ENCODE measurements at places on chromosomes 1 and 21.

- no peak for DNase-seq
Observed at GRCh38 chr1:113456967-113457366, 66.7 kb downstream of the MAGI3 start.

DNA sequence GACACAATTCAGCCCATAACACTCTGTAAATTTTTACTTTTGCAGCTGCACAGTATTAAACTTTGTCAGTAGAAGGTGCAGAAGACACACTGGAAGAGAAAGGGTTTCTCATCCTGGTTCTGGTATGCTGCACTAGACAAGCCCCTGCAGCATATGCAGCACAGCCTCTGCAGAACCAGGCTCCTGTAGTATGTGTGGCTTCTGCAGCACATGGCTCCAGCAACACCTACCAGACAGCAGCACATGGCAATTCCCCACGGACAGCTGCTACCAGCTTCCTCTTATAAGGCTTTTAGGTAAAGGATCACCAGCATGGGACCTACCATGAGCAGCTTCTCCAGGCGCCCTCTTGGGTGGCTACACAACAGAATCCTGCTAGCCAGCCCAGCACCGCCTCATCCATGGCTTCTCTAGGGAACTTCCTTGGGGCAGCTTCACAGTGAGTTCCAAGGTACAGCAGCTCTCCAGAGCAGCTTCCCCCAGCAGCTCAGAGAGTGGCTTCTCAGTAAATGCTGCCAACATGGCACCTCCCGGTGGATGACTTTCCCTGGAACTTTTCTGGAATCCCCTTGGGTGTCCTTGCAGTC, 534.4 kb upstream of the CXADR start:
- no peak for DNase-seq

DNA sequence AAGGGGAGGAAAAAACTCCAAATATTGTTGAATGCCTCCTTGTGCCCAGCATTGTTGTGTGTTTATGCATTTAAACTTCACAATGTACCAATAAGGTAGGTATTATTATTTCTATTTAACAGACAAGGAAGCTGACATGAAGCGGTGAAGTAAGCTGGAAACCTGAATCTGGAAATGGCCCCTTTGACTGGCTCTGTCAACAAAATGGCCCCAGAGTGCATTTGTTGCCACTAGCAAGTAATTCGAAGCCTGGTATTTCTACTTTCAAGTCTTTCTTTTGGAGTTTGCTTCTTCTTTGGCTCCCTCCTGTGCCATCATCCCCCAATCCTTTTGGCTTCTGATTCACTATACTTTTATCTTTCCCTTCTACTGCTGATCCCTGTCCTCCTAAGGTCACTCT, 23.1 kb downstream of the CRYZL1 start:
- DNase-seq = no peak

- peak; percentile 22 for DNase-seq
Observed at GRCh38 chr1:112698366-112699310, 8.3 kb downstream of the RHOC start.

GRCh38 chr1:236280438-236281197, 1.1 kb downstream of the ERO1B start:
- no peak for DNase-seq

DNA sequence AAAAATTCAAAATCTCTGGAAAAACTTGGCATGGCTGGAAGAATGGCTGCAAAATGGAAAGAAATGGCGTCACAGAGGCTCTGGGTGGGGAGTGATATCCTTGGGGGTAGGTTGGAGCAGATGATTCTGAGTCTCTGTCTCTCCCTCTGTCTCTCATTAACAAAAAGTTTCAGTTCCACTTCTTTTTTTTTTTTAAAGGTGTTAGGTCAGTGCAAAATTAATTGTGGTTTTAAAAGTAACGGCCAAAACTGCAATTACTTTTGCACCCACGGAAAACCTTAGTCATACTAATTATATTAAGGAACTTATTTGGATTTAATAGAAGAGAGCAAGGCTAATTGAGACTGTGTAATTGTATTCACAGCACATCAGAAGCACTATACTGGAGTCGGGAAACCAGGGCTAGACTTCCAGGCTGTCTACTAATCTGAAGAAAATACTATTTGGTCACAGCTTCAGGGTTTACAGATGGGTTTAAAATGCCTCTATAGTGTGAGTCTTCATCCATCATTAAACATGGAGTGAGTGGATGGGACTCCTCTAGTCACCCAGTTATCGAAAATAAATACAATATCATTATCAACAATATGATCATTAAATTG, 289.1 kb upstream of the PLD5 start:
- no peak for DNase-seq

DNA sequence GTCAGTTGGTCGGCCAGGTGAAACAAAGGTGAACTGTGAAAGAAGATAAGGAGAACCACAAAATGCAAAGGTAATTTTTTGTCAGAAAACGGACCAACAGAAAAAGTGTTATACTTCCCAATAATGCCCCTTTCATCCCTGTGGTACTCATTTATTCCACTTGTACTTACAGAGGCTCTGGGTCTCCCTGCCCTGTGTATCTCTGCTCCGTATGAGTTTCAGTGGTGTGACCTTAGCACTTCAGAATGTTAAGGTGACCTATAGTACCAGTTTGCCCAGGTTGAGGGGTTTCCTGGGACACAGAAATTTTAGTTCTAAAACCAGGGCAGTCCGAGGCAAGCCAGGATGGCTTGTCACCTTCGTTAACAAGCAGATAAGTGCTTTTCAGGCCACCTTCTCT, 254.8 kb downstream of the OLFM3 start:
- no peak for DNase-seq

DNA sequence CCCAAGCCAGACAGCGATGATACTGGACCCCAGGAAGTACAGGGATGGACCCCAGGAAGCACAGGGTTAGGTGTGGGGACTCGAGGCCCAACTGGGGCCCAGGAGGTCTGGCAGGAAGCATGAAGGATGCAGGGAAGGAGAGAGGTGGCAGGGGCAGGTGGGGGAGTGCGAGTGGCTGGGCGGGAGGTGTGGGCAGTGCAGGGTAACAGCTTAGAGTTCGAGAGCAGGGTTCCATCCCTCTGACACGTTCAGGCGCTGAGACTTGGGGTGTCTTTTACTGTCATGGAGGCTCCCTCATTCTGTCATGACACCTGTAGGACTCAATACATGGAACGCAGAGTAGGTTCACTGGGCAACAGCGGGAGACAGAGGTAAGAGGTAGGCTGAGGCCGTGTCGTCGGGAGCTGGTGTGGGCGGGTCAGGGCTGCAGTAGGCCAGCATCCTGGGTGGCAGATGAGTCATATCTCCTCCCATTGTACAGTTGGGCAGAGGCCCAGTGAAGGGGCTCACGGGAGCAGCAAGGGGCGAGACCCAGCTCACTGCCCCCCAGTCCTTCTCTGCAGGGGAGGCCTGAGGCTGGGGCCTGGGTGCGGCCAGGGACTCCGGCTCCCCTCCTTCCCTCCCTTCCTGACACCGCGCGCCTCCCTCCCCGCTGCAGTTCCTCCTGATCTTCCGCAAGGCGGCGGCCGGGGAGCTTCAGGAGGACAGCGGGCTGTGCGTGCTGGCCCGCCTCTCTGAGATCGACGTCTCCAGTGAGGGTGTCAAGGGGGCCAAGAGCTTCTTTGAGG, 11.6 kb upstream of the CTRC start:
- DNase-seq = no peak

DNA sequence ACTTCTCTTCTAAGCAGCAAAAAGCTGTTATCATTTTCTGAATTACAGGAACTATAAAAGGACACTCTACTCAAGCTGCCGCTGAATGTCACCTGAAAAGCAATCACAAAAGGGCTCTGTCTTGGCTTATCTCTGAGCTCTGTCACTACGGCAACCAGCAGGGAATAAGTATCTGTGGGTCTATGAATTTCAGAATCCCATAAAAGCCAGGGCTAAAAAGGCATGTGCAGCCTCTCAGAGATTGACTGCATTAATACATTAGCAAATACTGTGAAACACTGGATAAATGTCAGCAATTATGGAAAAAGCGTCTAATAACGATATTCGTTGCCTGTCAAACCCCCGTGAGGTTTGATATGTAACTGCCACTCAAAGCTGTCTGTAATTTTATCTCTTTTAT, 210.2 kb upstream of the DMRTA2 start:
- no peak for DNase-seq

DNA sequence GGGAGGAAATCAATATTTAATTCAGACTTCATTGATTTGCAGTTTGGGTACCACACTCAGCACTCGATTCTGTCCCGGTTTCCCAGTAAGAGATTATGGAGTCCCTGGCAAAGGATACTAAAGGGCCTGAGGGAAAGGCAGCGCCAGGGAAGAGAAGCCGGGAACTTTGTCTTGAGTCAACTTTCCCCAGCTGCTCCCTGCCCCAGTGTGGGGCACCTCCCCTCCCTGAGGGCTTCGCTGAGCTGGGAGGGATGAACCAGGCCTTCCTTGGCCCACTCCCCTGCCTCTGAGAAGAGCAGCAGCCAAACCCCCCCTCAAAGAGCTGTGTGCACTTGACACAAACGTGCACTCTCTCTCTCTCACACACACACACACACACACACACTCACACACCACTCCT, 32.6 kb downstream of the OPTC start:
- DNase-seq = no peak

DNA sequence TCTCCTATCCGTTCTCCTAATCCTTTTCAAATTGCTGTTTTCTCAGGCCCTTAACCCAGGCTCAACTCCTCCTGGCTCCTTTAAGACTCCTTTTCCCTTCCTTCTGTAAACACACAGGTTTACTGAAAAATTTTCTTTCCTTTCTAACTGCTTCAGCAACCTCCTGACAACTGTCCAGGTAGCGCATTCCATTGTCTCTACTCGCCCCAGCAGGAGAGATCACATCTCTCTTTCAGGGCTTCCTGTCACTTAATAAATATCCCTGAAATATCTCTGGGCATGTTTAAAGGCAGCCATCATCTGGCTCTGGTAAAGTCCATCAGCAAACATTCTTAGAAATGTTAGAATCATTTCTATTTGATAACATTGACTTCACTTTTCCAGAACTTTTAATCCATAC, 211.2 kb upstream of the PTBP2 start:
- DNase-seq = no peak

DNA sequence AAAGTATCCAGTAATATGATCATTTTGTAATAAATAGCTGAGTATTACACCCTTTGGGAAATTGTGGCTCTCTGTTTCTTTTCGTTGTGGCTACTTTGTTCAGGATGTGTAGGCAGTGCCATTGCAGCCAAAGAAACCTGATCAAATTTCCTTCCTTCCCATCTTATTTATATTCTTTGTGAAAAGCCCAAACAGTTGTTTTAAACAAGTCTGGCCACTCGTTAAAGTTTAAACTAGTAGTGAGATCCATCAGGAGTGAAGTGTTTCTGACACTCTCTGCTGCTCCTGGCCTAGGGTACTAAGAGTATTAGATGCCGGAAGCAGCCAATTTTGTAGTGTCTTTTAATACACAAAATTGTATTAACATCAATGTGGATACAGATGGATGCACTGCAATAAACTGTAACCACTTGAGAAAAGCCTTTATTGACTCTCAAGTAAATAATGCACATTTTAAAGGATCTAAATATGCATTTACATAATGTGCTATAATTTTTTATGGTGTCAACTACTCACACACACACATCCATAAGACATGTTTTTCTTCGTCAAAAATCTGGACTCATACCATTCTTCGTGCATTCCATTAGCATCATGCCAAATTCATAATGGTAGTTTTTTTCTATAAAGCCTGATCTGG, 317.9 kb downstream of the NFIA start:
- DNase-seq = no peak

DNA sequence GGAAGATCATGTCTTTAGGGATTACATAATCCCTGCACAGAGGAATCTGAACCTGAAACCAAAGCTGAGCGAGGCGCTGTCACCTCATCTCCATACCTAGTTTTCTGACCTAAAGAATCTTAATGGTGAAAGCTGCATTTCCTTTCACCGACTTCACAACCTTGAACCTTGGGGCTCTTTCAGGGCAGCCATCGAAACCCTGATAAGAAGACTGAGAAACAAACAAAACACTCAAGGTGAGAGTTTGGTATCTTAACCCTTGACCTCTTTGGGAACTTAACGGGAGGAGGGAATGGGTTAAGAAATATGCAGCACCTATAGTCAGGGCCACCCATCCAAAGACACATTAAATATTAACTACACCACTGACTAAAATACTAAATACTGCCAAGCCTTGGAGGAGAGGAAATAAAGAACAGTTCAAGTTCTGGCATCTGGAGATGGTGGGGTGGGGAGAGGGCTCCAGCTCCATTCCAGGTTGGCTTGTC, 2.0 kb downstream of the C1orf116 start:
- DNase-seq = no peak

GRCh38 chr1:39003794-39004193, 12.7 kb downstream of the AKIRIN1 start:
- no peak for DNase-seq

- no peak for DNase-seq
Observed at GRCh38 chr1:175861626-175862367, 118.4 kb upstream of the TNR start.

DNA sequence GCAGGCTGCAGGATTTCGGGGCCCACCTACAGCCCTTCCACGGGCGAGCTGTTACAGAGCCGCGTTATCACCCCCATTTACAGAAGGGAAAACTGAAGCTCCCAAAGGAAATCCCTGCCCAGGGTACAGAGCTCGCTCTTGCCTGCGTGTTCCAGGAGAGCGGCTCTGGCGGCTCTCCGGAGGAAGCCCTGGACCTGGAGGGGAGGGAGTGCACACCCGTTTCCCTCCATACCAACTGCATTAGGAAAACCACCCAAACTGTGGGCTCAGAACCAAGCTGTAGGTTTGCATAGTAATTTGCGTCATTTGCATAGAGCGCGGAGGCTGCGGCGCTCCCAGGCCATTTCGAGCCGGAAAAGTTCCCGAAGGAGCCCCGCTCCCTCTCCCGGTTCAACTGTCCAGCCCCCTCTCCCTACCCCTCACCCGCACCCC, 24.7 kb upstream of the ADGRB2 start:
- DNase-seq = peak; percentile 57

Data from NCI-H1694 treated with DMSO at 0.1 percent for 48 hours (cell line).